ENCODE measurements at places on chromosomes 1 and 21. TPM values are rescaled to one million over a fixed set of nuclear protein-coding genes. Genes with fewer than 3 reads are reported as not detected.

CA6 gene
- not detected for total RNA-seq

GRCh38 chr1:53683986-53684740, 54.8 kb downstream of the GLIS1 start:
- no peak for DNase-seq

C1QA gene
- 48.2 TPM for total RNA-seq

DNA sequence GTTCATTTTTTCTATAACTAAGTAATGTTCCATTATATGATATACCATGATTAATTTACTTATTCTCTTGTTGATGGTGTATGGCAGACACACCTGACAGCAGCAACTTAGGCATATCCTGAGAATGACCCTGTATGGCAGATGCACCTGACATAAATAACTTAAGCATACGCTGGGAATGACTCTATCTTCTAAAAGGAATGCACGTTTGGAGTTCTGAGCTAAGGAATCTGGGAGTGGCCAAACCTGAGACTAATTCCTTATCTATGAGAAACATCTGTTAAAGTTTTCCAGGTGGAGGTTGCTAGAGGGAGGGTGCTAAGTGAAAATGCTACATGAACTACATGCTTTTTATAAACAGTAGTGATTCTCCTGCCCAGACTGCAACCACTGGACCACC, 96.7 kb upstream of the RGS18 start:
- DNase-seq: no peak

GRCh38 chr1:43722810-43723209, 15.5 kb downstream of the ST3GAL3 start:
- DNase-seq: no peak

Measured in spinal cord (tissue), 10 donors.